ENCODE measurements at places on chromosomes 1 and 21.

GRCh38 chr21:18840239-18840638 lies 436.7 kb upstream of the TMPRSS15 start:
- DNase-seq = no peak

GRCh38 chr1:28308750-28309149 lies 20.1 kb upstream of the MED18 start:
- DNase-seq = no peak

- no peak for DNase-seq
Measured at GRCh38 chr1:172482044-172482443, 38.2 kb upstream of the PIGC start.

DNA sequence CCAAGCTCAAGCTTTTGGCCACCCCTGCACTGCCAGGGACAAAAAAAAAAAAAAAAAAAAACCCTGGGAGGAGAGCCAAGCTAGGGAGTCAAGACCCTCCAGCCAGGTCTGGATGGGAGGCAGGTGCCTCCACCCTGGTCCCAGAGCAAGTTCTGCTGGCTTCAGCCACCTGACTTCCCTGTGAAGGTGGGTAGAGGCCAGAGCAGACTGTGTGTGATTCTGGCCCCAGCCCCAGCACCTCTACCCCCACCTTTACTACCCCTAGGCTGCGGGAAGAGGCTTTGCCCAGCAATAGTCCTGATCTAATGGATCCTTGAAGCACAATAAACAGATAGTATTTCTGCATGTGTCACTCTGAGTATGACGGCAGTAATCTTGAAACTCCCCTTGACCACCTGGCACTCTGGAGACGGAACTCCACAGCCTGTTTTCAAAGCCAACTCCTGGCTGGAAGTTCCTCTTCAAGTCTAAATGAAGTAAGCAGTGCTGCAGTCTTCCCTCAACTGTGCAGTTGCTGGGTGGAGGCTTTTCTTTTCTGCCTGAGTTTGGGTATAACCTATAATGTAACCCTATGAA lies 9.8 kb downstream of the PDZK1IP1 start:
- no peak for DNase-seq

DNA sequence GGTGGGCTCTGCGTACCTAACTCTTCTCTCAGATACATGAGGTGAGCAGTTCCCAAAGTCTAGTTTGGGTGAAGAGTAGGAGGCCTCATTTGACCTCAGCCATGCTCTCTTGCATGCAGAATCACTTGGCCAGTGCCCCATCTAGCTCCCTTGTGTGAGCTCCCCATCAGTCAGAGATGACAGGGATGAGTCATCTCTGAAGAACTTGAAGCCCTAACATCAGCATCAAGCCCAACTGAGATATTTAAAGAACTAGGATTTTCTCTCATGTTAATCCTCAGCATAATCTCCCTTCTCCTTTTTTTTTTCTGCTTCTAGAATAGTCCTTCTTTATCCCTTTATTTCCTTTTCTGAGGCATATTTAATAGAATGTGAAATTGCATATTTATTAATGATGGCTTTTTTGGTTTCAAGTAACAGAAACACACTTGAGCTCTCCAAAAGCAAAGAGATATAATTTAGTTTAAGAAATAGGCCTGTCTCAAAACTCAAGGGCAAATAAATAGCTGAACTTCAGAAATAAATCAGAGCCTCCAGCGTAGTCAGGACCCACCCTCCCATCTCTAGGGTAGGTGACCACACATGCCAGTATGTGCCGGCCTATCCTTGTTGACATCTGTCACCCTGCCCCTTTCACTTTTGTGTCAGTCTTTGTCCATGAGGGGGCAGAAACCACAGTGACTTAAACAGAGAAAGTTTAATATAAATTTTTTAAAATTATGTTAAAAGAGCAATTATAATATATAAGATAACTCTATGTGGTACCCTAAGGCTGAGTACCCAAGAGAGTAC lies 112.3 kb downstream of the TSEN15 start:
- DNase-seq = no peak

- DNase-seq = no peak
Measured at GRCh38 chr21:42887326-42887725, 5.8 kb upstream of the NDUFV3 start.

- no peak for DNase-seq
Measured at GRCh38 chr1:84776639-84777038, 86.4 kb upstream of the SSX2IP start.

DNA sequence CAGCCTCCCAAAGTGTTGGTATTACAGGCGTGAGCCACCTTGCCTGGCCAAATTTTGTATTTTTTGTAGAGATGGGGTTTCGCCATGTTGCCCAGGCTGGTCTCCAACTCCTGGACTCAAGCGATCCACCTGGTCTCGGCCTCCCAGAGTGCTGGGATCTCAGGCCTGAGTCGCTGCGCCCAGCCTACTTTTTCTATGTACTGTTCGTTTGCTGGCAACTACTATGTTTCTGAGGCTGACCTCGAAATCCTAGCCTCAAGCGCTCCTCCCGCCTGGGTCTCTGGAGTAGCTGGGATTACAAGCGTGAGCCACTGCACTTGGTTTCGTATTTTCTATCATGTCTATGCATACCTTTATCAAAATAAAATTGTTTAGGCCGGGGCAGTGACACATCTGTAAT lies 675 bp upstream of the TEKT2 start:
- DNase-seq = no peak

- no peak for DNase-seq
Measured at GRCh38 chr1:16087733-16088132, 14.3 kb upstream of the FAM131C start.
